ENCODE measurements at places on chromosomes 3 and 15.
A peak's percentile ranks its signal among the peaks of the same experiment; 100 is the strongest.

- DNase-seq, result no peak
These were observed 121.8 kb downstream of the AGBL1 start for GRCh38 chr15:86201313-86202008.

- DNase-seq, result no peak
These were observed 67.4 kb downstream of the RBMS3 start for GRCh38 chr3:29348316-29348715.

DNA sequence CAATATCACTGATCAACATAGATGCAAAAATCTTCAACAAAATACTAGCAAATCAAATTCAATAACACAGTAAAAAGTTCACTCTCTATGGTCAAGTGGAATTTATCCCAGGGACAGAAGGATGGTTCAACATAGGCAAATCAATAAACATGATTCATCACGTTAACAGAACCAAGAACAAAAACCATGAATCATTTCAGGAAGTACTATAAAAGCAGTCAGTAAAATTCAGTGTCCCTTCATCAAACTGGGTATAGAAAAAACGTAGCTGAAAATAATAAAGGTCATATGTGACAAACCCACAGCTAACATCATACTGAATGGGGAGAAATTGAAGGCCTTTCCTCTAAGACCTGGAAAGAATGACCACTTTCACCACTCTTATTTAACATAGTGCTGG lies 172.1 kb downstream of the POLR2M start:
- DNase-seq, result no peak

GRCh38 chr3:39671600-39671999 lies 137.8 kb upstream of the MYRIP start:
- DNase-seq, result no peak

DNA sequence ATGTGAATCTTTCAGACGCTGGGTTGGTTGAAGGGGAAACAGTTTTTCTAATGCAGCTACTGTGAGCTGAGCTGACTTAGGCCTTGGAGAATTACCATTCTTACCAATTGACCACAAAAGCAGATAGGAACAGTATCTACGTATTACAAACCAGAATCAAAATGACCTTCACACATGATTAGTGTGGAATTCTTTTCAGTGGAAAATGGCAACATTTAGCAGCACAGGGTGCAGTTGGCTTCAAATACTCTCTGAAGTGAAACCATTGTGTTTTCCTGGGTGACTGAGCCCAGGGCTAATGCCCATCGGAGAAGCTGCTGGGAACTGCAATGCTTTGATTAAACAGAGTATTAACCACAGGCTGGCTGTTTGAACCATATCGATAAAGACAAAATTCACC lies 40.2 kb upstream of the GOLGA8J start:
- DNase-seq, result no peak

DNA sequence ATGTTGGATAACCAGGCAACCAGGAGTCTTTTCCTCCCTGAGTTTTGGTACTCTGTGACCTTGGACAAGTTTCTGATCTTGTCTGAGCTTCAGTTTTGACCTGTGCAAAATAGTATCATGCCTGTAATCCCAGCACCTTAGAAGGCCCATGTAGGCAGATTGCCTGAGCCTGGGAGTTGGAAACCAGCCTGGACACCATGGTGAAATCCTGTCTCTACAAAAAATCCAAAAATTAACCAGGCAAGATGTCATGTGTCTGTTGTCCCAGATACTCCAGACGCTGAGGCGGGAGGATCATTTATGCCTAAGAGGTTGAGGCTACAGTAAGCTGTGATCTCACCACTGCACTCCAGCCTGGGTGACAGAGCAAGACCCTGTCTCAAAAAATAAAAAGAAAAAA lies 114.8 kb downstream of the IL12A start:
- DNase-seq, result no peak

DNA sequence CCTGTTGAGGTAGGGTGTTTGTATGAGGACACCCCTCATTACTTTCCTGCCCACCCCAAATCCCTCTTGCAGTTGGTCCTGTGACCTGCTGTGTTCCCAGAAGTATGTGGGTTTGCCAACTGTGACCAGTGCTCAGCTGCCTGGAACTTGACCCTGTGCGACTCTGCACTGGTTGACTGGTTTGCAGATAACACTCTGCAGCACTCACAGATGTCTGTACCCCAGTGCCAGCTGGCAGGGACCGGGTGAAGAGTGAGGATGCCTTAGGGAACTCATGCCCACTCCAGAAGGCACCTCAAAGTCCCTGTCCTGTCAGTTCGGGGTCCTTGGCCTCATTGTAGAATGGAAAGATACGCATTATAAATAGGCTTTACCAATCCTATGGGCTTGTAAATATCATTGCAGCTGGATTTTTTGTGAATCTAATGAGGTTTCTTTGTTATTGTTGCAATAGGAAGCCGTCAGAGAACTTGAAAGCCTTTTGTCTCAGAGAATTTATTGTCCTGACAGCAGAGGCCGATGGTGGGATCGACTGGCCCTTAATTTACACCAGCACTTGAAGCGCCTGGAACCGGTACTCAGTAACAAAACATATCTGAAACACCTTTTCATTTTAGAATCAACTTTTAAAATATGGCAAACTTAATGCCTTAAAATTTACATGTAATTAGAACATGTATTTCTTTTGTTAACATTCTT lies 18.2 kb downstream of the FAN1 start:
- no peak for DNase-seq

DNA sequence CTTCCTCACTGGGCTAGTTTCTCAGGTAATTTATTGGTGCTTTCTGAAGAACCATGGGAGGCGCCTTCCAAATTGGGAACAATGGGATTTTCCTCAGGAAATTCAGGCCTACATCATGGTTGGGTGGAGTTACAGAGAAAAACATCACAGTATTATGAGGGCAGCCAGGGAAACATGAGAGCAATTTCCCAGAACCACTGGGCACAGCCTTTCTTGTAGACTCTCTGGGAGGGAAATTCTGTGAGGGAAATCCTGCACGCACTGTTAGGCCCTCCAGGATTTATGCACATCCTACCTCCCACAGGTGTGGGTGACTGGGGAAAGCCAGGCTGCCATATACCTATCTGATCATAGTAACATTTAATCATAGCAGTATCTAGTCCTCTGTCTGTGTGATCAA lies 13.2 kb downstream of the POPDC2 start:
- no peak for DNase-seq

- no peak for DNase-seq
These were observed 58.2 kb downstream of the RAB7A start for GRCh38 chr3:128784232-128784631.

DNA sequence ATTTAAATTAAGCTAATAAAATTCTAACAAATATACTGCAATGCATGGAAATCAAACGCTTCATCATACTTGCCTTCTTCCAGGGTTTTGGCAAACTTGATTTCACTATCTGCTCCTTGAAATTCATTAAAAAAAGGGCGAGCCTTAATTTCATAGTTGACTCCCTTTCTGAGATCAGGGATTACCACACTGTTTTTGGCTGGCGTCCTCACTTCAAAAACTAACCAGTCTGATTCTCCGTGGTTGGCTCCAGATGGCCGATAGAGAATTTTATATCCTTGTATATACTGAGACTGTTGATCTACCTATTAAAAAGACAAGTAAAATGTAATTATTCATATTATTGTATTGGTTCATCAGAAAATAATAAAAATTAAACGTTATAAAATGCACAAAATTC lies 1106.8 kb downstream of the ROBO1 start:
- no peak for DNase-seq

- peak; percentile 89 for DNase-seq
These were observed 54.5 kb upstream of the ABHD10 start for GRCh38 chr3:111924283-111924682.

DNA sequence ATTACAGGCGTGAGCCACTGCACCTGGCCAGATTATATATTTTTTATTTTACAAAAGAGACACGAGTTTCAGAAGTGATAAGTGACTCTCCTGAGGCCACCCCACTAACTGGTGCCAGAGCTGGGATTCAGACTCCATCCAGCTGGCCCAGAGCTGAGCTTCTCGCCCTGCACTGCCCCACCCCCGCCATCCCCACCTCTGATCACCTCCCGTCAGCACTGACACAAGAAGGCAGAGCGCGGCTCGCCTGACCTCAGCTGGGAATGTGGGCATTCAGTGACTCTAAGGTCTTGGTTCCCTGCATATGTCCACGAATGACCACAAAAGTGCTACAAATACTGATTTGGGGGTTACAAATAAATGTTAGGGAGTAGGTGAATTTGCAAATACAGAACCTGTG lies 56.1 kb upstream of the GALNT15 start:
- DNase-seq, result no peak

GRCh38 chr3:101556064-101556463 lies 5.6 kb upstream of the TRMT10C start:
- DNase-seq, result no peak

DNA sequence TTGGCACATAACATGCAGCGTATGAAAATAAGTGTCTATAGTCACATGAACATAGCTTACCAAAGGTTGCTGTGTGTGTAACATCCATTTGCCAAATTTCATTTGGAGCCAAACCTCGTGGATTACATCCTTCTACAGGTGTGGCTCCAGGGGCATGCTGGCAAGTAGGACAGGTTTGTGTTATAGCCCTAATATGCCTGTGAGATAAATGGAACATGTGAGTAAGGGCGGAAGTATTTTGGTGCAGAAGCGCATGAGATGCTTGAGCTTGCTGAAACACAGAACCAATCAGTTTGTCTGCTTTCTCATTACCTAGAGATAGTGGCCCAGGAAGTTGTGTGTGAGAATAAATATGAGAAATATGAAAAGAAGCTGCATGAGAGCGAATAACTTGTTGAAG lies 21.8 kb upstream of the XCR1 start:
- no peak for DNase-seq

DNA sequence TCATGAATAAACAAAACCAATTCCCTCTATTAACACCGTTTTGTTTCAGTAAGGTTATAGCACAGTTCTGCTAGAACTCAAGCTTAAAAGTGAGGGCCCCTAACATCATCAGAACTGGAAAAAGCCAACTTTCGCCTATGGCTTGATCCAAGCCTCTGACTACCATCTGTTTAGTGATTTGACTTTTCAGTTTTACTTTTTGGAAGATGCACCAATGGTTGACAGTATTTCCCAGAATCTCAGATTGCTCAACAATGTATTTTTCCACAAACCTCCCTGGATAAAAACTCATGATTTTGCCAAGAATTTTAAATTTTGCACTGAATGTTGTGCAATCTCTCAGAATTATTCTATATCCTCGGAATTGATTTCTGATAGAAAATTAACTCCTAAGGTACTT lies 190.7 kb downstream of the LSAMP start:
- DNase-seq, result no peak
